Occipital lobe (tissue), 3 donors: ENCODE measurements at places on chromosomes 12 and 14. TPM values are rescaled to one million over a fixed set of nuclear protein-coding genes. Genes with fewer than 3 reads are reported as not detected.

DNA sequence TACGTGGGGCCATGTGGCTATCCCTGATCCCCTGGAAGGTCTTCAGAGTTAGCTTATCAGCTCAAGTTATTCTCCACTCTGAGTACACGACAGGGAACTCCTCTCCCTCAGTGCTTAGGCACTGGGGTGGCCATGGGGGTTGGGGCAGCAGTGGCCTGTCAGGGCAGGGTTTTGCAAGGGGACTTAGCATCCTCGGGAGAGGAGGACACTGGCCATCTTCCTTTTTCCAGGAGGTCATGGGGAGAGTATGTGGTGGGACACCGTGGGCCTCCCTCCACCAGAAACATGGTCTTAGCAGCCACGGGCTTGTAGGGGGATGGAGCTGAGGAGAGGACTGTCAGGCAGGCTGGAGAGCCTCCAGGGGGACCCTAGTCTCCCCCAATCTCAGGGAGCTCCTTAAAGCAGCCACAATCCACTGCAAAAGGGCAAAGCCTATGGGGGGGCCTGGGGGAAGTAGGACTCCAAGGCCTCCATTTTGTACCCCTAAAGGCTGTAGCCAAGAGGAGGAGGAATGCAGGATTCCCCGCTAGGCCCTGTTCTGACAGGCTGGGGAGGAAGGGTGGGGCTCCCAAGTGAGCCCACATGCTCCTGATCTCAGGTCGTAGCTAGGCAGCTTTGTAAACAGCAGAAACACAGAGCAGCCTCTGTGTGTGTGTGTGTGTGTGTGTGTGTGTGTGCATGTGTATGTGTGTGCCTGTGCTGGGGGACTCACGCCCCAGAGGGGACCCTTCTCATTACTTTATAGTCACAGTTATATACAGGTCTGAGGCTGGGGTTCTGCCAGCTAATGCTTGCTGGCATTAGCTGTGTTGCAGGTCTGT is 36.6 kb downstream of the KRT80 start:
- DNase-seq = no peak

DNA sequence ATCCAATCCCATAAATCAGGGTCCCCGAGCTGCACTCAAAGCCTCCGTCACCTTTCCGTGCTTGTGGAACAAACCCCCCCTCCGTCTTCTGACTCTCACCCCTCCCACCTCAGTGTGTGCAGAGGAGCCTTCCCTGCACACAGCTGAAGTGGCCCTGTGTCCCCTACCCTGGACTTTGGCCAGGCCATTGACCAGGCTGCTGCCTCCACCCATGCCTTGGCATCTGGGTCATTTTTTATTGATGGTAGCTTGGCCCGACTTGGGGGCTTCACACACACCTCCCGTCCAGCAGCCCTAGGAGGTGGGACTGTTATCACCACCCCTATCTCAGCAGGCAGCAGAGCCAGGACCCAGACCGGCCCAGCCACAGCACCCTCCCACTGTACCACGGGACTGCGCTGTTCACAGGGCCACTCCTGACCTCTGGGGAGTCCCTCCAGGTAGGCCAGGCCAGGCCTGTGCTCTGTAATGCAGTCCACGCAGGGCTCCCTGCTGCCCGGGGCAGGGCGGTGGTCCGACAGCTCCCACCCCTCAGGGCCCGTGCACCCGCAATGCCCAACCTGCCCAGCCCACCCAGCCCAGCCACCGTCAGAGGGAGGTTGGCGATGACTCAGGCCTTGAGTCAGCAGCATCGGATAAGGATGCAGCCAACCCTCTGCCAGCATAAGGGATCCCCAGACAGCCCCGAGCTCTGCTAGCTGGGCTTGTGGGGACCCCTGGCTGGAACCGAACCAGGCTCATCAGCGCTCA is 9.2 kb upstream of the INF2 start:
- peak; percentile 75 for DNase-seq

- no peak for DNase-seq
These were observed 5.9 kb downstream of the CD163 start for GRCh38 chr12:7497661-7498060.

DNA sequence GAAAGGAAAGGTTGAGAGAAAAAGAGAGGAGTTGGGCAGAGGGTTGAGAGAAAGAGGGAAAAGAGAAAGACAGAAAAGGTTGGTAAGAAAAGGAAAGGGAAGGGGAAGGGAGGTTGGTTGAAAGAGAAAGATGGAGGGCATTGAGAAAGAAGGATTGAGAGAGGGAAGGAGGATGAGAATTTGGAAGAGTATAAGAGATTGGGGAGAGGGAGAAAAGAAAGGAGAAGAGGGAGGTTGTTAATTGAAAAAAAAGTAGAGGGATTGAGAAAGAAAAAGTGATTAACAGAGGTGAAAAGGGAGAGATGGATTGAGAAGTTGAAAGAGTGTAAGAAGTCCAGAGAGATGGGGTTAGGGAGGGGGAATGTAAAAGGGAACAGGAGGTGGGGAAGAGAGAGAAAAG is 21.5 kb upstream of the ERGIC2 start:
- no peak for DNase-seq

The ART4 gene
- not detected for total RNA-seq

The LPCAT3 gene
- 6.6 TPM for total RNA-seq

- DNase-seq = no peak
These were observed 55.4 kb upstream of the RFX4 start for GRCh38 chr12:106527356-106527755.

The CCDC175 gene
- total RNA-seq = 3.3 TPM

GRCh38 chr14:49999146-49999761 is 106.4 kb downstream of the ARF6 start:
- no peak for DNase-seq
